Renal cortical epithelial cell (primary cell): ENCODE measurements at places on chromosomes 11 and 22.

DNA sequence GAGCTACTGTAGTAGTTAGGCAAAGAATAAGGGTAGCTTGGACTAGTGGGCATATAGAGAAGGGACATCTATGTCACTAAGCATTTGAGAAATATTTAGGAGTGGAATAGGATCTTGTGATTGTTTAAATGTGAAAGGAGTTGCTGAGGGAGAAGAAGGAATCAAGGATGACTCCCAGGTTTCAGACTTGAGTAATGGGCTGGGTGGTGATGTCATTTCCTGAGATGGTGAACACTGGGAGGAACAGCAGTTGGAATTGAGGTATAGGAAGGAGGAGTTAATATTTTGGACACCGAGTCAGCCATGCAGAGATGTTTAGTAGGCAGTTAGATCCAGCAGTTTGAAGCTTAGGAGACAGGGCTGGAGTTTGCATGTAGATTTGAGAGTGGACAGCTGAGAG, 40.1 kb downstream of the REXO2 start:
- DNase-seq, result no peak

DNA sequence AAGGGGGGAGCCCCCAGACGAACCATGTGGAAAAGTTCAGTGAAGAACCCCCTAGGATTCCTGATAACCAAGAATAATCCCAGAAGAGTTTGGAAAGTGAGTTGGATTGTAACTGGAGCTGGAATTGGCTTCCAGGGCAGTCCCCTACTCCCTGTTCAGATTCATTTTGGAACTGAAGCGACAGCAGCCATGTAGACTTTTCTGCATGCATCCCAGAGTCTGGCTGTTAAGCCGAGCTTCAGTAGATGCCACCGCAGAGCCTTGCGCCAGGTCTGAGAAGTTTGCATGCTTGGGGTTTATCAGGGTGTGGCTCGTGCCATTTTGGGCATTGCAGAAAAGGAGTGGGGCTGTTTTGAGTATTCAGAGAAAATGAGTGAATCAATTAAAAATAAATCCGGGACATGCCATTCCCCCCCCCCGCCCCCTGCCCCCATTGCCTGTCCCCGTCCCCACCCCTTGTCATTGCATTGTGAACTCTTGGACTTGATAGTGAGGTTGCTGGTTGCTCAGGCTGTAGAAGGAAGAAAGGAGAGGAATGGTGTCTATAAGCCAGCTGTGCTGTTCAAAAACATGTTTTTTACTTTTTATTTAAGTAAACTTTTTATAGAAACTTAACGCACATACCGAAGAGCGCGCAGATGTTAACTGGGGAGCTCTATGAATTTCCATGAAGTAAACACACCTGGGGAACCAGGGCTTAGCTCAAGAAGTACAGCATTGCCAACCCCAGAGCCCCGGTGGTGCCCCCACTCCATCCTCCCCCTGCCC, 71.2 kb downstream of the LDLRAD3 start:
- no peak for DNase-seq

DNA sequence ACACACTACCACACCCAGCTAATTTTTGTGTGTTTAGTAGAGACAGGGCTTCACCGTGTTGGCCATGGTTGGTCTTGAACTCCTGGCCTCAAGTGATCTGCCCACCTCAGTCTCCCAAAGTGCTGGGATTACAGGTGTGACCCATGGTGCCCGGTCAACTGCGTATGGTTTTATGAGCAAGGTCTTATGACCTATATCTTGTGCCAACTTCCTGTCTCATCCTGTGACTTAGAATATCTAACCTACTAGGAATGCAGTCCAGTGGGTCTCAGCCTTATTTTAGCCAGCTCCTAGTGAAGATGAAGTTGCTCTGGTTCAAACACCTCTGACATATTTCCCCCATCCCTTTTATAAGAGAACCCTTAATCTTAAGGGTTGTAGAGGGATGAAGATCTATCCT, 66.1 kb upstream of the OR5AN1 start:
- peak; percentile 2 for DNase-seq

DNA sequence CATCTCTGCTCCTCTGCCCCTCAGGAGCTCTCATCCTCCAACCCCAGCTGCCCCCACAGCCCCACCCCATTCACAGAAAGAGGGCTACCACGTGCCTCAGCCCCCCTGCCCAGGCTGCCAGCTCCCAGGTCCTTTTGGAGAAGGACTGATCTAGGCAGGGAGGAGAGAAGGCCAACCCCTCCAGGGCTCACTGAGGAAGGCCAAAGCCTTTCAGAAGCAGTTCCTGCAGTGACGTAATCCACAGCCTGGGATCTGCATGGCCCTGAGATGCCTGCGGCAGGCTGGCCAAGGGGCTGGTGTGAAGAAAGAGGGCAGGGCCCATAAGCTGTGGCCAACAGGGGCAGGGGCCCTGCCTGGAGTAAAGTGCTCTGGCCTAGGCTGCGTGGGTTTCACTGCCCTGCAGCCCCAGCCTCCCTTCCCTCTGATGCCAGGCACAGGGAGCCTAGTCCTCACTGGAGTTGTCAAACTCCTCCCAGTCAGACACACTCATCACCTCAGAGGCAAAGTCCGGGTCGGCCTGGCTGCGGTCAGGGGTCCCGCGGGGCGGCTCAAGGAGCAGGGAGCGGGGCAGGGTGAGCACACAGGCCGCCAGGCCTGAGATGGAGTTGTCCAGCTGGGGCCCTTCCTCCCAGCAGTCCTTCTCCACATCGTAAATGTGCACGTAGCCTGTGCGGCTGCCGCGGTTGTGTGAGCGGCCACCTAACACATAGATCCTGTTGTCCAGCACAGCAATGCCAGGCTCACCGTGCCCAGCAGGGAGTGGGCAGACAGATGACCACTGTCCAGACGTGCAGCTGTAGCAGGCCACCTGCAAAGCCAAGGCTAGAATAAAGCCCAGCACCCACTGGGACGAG, 4.2 kb upstream of the SCARF2 start:
- peak; percentile 6 for DNase-seq
